ENCODE measurements at places on chromosomes 5 and 9. TPM values are rescaled to one million over a fixed set of nuclear protein-coding genes. Genes with fewer than 3 reads are reported as not detected.

CARTPT gene
- not detected for total RNA-seq

PDE6A gene
- not detected for total RNA-seq

TMEM174 gene
- not detected for total RNA-seq

AK8 gene
- total RNA-seq: 1.1 TPM

CXCL14 gene
- total RNA-seq: 6.1 TPM

ENC1 gene
- total RNA-seq: 78.7 TPM

SARDH gene
- total RNA-seq: 4.2 TPM

GRCh38 chr9:18520416-18521047 is 46.6 kb downstream of the ADAMTSL1 start:
- no peak for DNase-seq

DNA sequence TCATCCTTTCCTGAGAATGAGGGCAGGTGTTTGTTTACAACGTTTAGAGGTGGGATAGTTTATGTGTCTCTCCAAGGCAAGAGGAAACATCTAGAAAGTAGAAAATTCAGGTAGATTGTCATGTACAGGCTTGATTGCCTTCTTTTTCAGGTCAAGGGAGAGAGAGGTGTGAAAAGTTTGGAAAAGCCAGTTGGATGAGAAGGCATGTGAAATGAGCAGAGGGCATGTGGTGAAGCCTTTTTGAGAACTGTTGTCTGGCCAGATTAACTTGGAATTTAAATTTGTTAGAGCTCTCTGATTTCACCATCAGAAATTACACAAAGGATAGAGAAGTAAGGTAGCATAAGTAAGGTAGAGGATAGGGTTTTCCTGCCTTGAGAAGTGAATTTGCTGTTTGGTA is 74.6 kb downstream of the SNX24 start:
- DNase-seq: no peak

GRCh38 chr9:130589754-130590153 is 10.4 kb downstream of the FUBP3 start:
- no peak for DNase-seq

- no peak for DNase-seq
Observed at GRCh38 chr9:68495247-68495646, 45.4 kb downstream of the TMEM252 start.

DNA sequence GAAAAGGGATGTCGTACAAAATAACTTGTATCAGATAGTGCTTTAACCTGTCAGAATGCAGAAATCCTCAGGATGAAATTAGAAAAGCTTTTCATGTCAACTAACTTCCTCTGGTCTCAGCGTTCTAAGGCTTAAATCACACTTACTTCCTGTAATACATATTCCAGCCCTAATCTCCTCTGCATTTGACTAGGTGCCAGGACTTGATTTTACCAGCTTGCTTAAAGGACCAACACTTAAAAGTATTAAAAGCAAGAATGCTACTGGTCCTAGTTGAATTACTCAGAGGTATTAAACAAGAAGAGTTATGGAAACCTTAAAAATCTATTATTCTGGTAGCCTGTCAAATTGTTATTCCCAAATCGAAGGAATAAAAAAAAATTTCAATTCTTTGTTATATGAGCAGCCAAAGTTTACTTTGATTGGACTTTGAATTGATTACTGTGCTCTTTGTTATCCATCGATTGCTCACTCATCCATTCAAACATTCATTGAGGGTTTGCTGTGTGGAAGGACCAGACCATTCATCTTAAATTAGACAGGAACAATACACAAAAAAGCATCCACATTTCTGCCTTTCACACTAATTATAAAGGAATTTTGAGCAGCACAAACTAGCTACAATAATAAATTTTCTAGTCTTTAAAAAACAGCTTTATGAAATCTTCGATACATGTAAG is 108.7 kb downstream of the MUSK start:
- DNase-seq: no peak

DNA sequence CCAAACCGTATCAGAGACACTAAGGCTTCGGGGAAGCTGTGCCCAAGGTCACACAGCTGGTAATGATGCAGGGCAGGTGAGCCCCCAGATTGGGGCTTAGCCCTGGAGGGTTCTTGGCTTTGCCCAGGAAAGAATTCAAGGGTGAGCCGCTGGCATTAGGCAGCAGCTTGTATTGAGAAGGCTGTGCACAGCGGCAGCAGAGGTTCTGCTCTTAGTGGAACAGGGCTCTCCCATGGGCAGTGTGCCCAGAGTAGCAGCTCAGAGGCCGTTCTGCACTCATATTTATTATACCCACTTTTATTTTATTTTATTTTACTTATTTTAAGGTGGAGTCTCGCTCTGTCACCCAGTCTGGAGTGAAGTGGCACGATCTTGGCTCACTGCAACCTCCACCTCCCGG is 85.8 kb upstream of the IER5L start:
- no peak for DNase-seq

DNA sequence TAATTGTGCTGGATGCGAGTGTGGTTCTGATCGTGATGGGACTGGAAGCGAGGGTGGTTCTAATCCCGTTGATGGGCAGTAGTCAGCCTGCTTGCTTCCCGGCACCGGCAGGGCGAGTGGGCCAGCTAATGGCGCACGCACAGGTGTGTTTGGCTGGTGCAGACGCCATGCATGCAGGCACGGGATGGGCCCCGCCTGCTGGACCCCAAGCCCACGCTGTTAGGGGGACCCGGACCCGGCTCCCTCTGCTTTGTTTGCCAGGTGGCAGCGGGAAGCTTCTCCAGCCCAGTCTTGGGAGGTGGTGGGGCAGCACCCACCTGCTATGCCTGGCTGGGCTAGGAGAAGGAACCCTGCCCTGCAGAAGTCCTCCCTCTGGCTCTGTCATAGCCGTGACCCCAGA is 70.3 kb downstream of the VAV2 start:
- no peak for DNase-seq

DNA sequence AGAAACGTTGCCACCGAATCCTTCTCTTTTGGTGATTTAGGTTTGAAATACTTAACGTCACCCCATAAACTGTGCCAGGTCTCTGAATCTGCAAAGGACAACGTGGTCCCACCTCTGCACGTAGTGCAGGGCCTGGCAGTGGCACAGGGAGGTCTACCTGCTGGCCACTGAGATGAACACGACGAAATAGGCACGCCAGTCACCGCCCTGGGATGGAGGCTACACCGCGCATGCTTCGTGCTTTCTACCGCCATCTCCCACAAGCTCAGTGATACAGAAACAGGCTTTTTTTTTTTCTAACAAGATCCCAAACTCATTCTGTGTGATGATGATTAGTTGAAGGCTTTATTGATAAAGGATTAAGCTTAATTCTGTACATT is 140.0 kb upstream of the RAPGEF1 start:
- no peak for DNase-seq

GRCh38 chr9:20989923-20990341 is 41.5 kb downstream of the HACD4 start:
- no peak for DNase-seq

- no peak for DNase-seq
Observed at GRCh38 chr5:132901730-132902129, 28.3 kb downstream of the LEAP2 start.

GRCh38 chr9:124394167-124394566 is 21.1 kb downstream of the PSMB7 start:
- no peak for DNase-seq

DNA sequence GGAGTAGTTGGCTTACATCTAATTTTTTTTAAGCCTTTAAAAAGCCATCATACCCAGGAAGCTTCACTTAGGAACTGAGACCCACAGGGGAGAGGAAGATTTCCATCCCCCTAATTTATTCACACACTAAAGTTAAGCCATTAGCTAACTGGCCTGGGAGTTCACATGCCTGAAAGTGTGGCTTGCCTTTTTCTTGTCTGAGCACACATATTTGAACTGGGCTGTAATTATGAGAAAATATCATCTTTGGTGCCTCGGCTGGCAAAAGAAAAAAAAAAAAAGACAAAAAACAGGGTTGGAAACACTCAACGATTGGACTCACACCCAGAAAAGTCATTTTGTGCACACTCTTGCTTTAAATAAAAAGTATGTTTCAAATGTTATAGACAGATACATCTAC is 847.3 kb downstream of the MAT2B start:
- DNase-seq: no peak

GRCh38 chr5:77309140-77309539 is 98.7 kb downstream of the PDE8B start:
- DNase-seq: no peak

- DNase-seq: no peak
Observed at GRCh38 chr5:32936329-32936728, 225.2 kb downstream of the NPR3 start.

DNA sequence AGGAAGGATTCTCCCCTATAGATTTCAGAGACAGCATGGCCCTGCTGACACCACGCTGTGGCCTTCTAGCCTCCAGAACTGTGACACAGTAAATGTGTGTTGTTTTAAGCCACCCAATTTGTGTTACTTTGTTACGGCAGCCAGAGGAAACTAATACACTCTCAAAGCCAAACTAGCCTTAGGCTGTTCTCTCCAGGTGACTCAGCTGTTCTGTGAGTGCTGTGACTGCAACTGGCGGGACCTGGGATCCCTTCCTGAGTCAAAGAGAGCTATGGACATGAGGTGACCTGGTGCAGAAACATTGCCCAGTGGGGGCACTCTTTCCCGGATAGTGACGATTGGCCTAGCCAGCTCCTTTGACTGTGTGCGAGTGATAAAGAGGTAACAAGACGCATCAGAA is 14.0 kb upstream of the MLANA start:
- no peak for DNase-seq

GRCh38 chr5:172535108-172535445 is 80.8 kb upstream of the SH3PXD2B start:
- no peak for DNase-seq

DNA sequence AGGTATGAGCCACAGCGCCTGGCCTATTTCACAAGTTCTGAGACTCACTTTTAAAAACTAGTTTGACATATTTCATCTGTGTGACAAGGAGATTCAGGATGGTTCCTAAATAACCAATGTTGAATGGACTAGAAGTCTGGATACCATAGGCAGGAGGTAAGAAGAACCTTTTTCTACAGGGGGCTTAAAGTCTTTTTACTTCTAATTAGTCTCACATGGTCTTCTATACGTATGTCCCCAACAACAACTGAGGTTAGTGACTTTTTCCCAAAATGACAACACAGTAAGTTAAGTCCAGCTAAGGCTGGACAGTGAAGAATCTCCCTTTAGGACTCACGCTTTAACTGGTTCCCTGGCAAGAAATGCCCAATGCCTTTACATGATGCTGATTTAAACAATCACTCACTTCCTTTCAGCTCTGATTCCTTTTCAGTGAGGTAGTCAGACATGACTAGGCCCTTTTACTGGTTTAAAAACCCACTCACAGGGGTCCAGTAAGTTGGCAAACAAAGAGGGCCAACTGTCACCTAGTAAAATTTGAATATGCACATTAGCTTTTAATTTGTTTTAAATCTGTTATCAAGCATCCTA is 12.1 kb upstream of the HAUS6 start:
- DNase-seq: no peak

DNA sequence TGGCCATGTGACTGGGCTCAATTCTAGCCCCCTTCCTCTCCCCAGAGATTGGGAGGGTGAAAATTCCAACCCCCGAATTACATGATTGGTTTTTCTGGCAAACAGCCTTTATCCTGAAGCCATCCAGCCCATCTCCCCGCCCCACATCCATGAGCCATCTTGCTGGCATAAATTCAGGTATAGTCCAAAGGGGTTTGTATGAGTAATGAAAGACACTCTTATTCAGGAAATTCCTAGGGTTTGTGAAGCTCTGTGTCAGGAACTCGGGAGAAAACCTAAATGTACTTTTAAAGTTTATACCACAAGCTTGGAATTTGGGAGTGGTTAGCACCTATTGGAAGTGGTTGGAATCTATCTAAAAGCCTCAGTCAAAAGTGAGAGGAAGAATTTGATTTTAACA is 80.6 kb upstream of the SIMC1 start:
- no peak for DNase-seq

DNA sequence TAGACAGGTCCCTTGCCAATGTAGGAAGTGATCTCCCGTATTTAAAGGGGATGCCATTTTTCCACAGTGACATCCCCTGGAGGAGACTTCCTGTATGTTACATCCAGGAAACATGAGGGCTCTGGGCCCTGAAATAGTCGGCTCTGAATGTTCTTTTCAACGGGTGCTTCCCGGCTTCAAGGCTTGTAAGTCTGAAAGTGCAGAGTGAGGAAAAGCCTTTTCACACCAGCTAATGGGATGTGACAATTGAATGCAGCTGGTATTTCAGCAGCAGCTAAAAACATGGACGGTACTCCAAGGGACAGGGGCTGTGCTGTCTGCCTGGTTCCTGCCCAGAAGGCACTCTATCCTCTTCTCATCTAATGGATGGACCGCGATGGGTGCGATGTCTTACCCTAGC is 1.4 kb downstream of the IL9 start:
- DNase-seq: no peak

DNA sequence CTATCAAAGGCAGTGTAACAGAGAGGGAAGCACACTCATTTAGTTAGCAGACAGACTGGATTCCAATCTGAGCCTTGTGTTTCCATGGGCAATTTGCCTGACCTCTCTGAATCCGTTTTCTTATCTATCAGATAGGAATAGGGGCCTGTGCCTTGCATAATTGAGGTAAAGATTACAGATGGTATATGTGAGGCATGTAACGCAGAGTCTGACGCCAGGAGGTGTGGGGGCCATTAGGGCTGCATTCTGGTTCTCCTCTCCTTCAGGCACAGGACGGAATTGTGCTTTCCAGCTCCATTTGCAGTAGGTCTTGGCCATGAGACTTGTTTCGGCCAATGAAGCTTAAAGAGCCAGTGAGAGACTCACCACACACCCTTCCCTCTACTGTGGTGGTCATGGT is 97.6 kb downstream of the FRMD3 start:
- DNase-seq: no peak

DNA sequence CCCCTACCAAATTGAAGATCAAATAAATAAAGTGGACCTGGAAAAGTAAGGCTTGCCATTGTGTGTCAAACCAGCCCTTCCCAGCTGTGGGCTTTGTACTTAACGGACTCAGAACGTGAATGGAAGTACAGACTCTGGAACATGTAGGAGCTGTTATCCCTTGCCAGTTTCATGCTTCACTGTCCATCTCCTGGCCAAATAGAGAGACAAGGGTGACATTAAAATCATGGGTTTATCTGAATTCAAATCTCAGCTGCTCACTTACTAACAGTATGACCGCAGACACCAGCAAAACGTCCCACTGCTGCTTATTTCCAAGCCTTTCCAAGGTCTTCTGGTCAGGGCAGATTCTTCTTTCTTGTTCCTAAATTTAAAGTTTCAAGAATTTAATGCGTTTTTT is 52.2 kb downstream of the EXOSC2 start:
- DNase-seq: no peak

DNA sequence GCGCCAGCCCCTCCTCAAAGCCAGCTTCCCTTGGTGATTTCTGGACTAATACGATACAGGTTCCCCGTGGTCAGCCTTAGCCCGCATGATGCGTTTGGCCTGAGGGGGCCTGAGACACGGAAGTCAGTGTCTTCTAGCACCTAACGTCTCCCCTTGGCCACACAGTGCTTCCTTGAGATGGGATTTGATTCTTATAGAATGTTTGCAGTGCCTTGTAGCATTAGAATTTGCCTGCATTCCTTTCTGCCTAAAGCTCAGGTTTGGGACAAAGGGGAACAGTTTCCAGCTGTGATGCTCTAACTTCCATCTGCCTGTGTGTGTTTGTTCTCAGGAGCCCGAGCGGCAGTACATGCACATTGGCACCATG is 34.4 kb downstream of the CFAP90 start:
- no peak for DNase-seq

GRCh38 chr9:453832-454231 is 239.2 kb downstream of the DOCK8 start:
- DNase-seq: no peak

GRCh38 chr5:98604721-98605425 is 168.6 kb upstream of the RGMB start:
- no peak for DNase-seq

- no peak for DNase-seq
Observed at GRCh38 chr9:22203371-22204138, 194.4 kb upstream of the CDKN2B start.

Data from progenitor cell of endocrine pancreas (in vitro differentiated cells).